ENCODE measurements at places on chromosomes 12 and 14.

DNA sequence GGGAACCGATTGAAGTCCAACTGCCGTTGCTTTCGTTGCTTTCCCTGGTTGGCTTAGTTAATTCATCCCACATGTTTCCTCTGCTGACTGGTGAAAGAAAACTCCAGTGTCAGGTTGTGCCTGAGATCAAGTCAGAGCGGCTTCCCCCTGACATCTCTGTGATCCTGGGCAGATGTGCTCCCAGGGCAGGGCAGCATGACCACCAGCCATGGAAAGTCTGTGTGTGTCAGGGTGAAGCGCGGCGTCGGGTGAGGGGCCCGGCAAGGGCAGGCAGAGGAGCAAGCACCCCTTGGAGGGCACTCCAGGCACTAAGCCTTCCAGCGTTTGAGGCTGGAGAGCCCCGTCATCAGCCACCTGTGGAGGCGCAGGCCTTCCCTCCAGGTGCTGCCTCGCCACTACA is 54.5 kb upstream of the IGF1 start:
- no peaks in the 10 kb centered on the region for H3K36me3 ChIP-seq
- no peak for DNase-seq
- no peaks in the 10 kb centered on the region for H3K27me3 ChIP-seq
- no peaks in the 10 kb centered on the region for H3K4me1 ChIP-seq
- H3K27ac ChIP-seq = no peak overlapping the region

DNA sequence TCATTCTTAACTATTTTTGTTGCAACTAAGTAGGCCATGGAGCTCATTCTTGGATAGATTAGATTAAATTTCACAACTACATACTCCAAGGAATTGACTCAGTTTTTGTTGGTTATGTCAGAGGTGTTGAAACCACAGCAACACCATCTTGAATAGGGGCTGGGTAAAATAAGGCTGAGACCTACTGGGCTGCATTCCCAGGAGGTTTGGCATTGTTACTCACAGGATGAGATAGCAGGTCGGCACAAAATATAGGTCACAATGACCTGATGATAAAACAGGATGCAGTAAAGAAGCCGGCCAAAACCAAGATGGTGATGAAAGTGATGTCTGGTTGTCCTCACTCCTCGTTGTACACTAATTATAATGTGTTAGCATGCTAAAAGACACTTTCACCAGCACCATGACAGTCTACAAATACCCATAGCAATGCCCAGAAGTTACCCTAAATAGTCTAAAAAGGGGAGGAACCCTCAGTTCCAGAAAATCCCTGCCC is 20.9 kb downstream of the DMAC2L start:
- H3K4me3 ChIP-seq = no peak overlapping the region
- H3K27me3 ChIP-seq = no peaks in the 10 kb centered on the region
- peaks cover 11% of the 10 kb centered on the region for H3K4me1 ChIP-seq
- no peak overlapping the region for H3K27ac ChIP-seq
- no peak for DNase-seq

- no peak overlapping the region for H3K27ac ChIP-seq
- no peaks in the 10 kb centered on the region for H3K4me1 ChIP-seq
- no peaks in the 10 kb centered on the region for H3K27me3 ChIP-seq
- DNase-seq = no peak
Measured at GRCh38 chr12:114901316-114901715, 217.3 kb upstream of the TBX3 start.

DNA sequence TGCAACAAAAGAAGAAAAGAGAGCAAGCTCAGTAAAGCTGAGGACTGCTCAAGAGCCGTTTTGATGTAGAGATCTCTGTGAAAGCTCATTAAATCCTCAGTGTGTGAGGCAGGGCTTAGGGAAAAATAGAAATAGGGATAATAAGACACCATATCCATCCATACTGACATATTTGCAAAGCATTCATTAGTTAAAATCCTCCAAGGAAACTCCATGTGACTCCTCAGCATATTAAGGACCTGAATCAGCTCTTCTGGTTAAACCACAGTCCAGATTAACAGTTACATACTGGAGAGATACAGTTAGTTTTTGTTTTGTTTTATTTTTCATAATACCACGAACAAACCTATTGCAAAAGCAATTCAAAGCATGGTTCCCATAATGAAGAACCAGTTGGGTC is 288.2 kb downstream of the PAWR start:
- no peaks in the 10 kb centered on the region for H3K36me3 ChIP-seq
- no peaks in the 10 kb centered on the region for H3K27me3 ChIP-seq
- H3K4me3 ChIP-seq = no peak overlapping the region
- H3K27ac ChIP-seq = no peak overlapping the region
- no peak for DNase-seq

- no peaks in the 10 kb centered on the region for H3K4me1 ChIP-seq
- no peaks in the 10 kb centered on the region for H3K27me3 ChIP-seq
- no peak overlapping the region for H3K27ac ChIP-seq
Measured at GRCh38 chr12:132352896-132353800, 23.8 kb upstream of the GALNT9 start.

- H3K4me3 ChIP-seq = no peak overlapping the region
- H3K27me3 ChIP-seq = no peaks in the 10 kb centered on the region
- H3K27ac ChIP-seq = no peak overlapping the region
- no peaks in the 10 kb centered on the region for H3K36me3 ChIP-seq
Measured at GRCh38 chr14:59761851-59762250, 108.7 kb downstream of the RTN1 start.

- H3K4me1 ChIP-seq = no peaks in the 10 kb centered on the region
- H3K27me3 ChIP-seq = no peaks in the 10 kb centered on the region
- no peak for DNase-seq
- no peak overlapping the region for H3K27ac ChIP-seq
- no peak overlapping the region for H3K4me3 ChIP-seq
Measured at GRCh38 chr12:32737715-32738114, 18.0 kb downstream of the YARS2 start.

GRCh38 chr12:33830070-33830469 is 192.2 kb upstream of the ALG10 start:
- H3K36me3 ChIP-seq = no peaks in the 10 kb centered on the region
- H3K27ac ChIP-seq = no peak overlapping the region
- H3K4me3 ChIP-seq = no peak overlapping the region
- DNase-seq = no peak
- H3K4me1 ChIP-seq = no peaks in the 10 kb centered on the region

DNA sequence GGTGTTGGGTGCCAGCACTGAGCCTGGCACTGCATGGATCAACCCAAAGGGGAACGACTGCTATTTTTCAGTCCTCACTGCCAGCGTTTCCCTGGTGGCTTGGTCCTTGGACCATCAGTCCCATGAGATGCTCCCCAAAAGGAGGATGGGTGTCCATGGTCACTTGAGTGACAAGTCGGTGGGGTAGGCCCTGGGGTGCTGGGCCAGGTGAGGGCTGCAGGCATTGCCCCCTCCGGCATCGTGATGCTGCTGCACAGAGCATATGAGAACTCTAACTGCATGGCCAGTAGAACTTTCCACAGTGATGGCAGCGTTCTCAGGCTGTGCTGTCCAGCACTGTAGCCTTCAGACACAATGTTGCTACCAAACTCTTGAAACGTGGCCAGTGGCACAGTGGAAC is 16.2 kb downstream of the SETD1B start:
- H3K4me3 ChIP-seq = no peak overlapping the region
- no peaks in the 10 kb centered on the region for H3K27me3 ChIP-seq
- H3K36me3 ChIP-seq = peaks cover 92% of the 10 kb centered on the region
- H3K4me1 ChIP-seq = no peaks in the 10 kb centered on the region

- H3K36me3 ChIP-seq = no peaks in the 10 kb centered on the region
- peak overlapping the region; percentile 66 for H3K27ac ChIP-seq
- no peak for DNase-seq
- H3K4me1 ChIP-seq = peaks cover 10% of the 10 kb centered on the region
Measured at GRCh38 chr12:53345486-53346188, 9.5 kb upstream of the SP7 start.

GRCh38 chr12:30466093-30466585 is 229.5 kb downstream of the IPO8 start:
- H3K27ac ChIP-seq = no peak overlapping the region
- DNase-seq = no peak
- no peaks in the 10 kb centered on the region for H3K36me3 ChIP-seq
- H3K4me3 ChIP-seq = no peak overlapping the region
- no peaks in the 10 kb centered on the region for H3K4me1 ChIP-seq

GRCh38 chr14:43525658-43526057 is 981.4 kb downstream of the FSCB start:
- H3K36me3 ChIP-seq = no peaks in the 10 kb centered on the region
- no peaks in the 10 kb centered on the region for H3K27me3 ChIP-seq
- no peak overlapping the region for H3K4me3 ChIP-seq

DNA sequence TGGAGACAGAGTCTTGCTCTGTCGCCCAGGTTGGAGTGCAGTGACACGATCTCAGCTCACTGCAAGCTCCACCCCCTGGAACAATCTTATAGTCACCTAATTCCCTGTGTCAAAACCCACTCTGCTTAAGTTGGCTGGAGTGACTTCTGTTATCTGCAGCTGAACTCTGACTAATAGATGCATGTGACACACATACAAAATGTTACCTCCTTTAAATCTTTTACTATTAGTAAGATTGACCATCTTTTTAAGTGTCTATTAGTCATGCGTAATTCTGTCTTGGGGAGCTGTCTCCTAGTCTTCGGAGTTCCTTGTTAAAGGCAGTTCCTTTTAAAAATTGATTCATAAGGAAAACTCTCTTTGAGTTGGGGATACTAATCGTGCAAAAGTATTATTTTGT is 7.4 kb downstream of the IFI27L1 start:
- no peak for DNase-seq
- H3K4me3 ChIP-seq = no peak overlapping the region
- no peaks in the 10 kb centered on the region for H3K27me3 ChIP-seq
- no peaks in the 10 kb centered on the region for H3K4me1 ChIP-seq
- no peaks in the 10 kb centered on the region for H3K36me3 ChIP-seq
- H3K27ac ChIP-seq = no peak overlapping the region

GRCh38 chr14:75597149-75597548 is 18.7 kb downstream of the FLVCR2 start:
- no peaks in the 10 kb centered on the region for H3K36me3 ChIP-seq
- no peaks in the 10 kb centered on the region for H3K4me1 ChIP-seq
- no peak for DNase-seq

DNA sequence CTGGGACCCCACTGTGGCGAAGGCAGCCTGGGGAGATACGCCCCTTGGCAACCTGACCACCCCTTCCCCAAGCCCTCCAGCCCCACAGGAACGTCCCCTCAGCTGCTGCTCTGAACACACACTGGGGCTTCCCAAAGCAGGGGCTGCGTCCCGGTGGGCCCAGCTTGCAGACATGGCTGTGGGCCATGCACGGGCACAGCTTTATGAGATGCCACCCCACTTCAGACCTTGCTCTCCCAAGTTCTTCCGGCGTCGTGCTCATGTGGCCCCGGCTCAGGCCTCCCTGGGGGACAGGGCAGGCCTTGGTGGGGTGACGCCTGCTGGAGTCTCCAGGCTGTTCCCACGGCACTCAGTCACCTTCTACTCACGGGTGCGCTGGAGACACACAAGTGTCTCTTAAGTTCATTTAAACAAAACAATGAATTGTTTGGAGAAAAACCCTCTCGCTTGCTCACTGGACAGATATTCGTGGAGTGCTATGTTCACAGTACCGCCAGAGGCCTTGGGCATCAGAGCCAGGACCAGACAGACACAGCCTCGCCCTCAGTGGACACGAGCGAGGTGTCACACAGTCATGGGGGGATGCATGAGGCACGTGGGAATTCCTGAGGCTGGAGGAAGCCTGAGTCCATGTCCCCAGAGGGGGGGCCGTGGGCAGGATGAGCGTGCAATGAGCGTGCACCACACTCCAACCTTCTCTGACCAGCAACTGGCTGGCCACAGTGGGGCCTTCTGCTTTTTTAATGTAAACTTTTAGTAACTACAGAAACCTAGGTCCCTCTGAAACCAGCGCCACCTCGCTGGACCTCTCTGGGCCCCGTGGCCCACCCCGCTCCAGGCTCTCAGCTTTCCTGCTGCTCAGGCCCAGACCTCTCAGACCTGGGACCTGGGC is 4.3 kb downstream of the GALNT9 start:
- H3K4me3 ChIP-seq = no peak overlapping the region
- H3K4me1 ChIP-seq = peaks cover 6% of the 10 kb centered on the region
- H3K36me3 ChIP-seq = no peaks in the 10 kb centered on the region

GRCh38 chr12:117486840-117487659 is 125.6 kb upstream of the NOS1 start:
- no peak overlapping the region for H3K27ac ChIP-seq
- DNase-seq = no peak
- H3K27me3 ChIP-seq = no peaks in the 10 kb centered on the region
- no peak overlapping the region for H3K4me3 ChIP-seq

- no peak overlapping the region for H3K4me3 ChIP-seq
- no peaks in the 10 kb centered on the region for H3K36me3 ChIP-seq
- DNase-seq = no peak
Measured at GRCh38 chr14:95521001-95521400, 4.6 kb upstream of the SYNE3 start.

GRCh38 chr12:49895773-49896172 is 7.9 kb downstream of the FAIM2 start:
- H3K4me3 ChIP-seq = no peak overlapping the region
- no peak overlapping the region for H3K27ac ChIP-seq
- no peaks in the 10 kb centered on the region for H3K4me1 ChIP-seq
- DNase-seq = no peak

- H3K27me3 ChIP-seq = no peaks in the 10 kb centered on the region
- no peak overlapping the region for H3K27ac ChIP-seq
- no peaks in the 10 kb centered on the region for H3K36me3 ChIP-seq
- H3K4me3 ChIP-seq = no peak overlapping the region
Measured at GRCh38 chr12:98002887-98003493, 512.4 kb upstream of the TMPO start.

- no peaks in the 10 kb centered on the region for H3K4me1 ChIP-seq
- no peaks in the 10 kb centered on the region for H3K27me3 ChIP-seq
- no peaks in the 10 kb centered on the region for H3K36me3 ChIP-seq
- H3K27ac ChIP-seq = no peak overlapping the region
- peak; percentile 29 for DNase-seq
- no peak overlapping the region for H3K4me3 ChIP-seq
Measured at GRCh38 chr12:4421590-4422031, 24.0 kb downstream of the FGF6 start.

DNA sequence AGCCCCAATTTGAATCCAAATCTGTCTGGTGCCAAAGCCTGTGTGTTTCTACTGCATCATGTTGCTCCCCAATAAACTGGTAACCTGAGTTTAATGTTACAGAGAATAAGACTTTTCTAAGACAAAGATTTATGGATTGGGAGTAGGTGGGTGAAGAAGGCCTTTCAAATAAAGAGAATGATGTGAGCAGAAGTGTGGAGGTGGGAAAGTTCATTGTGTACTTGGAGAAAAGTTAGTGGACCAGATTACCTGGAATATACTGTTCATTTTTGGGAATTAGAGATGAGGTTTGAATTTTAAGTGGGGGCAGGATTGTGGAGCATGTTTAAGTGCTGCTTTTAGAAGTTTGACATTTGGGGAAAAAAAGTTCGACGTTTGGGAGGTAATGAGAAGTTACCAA is 3.1 kb downstream of the FRS2 start:
- H3K36me3 ChIP-seq = peaks cover 4% of the 10 kb centered on the region
- no peaks in the 10 kb centered on the region for H3K27me3 ChIP-seq
- no peak overlapping the region for H3K4me3 ChIP-seq
- no peak overlapping the region for H3K27ac ChIP-seq
- DNase-seq = no peak
- peaks cover 11% of the 10 kb centered on the region for H3K4me1 ChIP-seq
